C1 segment of cervical spinal cord (tissue), 14 donors: ENCODE measurements at places on chromosomes 4 and X.

- DNase-seq, result no peak
Observed at GRCh38 chr4:72546456-72546855, 22.6 kb downstream of the ADAMTS3 start.

GRCh38 chrX:19659929-19660328, 144.6 kb upstream of the MAP3K15 start:
- no peak for DNase-seq

GRCh38 chrX:29666366-29666765, 549.0 kb upstream of the MAGEB2 start:
- no peak for DNase-seq

GRCh38 chr4:147535124-147535523, 54.2 kb downstream of the EDNRA start:
- no peak for DNase-seq

DNA sequence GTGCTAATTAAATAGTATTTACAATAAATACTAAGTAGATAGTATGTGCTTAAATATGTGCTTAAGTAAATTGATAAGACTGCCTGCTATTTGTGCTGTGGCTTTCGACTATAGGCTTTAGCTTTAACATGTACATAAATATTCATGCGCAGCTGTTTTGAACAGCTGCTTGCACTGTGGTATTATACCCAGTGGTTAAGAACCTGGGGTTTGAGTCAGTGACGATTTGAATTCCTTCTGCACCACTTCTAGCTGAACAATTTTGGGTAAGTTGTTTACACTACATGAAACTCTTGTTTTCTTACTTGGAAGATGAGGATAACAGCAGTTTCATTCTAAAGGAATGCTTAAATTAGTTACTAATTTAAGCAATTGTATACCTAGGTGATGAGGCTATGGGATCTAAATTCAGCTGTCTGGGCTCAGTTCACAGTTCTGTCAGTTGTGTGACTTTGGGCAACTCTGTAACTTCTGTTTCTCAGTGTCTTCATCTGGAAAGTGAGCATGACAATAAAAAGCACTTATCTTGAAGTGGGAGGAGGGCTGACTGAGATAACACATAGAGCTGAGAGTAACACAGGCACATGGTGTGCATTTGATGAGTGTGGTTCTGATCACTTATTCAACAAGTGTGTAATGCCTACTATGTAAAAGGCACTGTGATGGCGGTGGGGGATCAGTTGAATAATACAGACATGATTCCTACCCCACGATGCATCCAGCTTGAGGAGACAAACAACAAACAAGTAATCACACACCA, 37.0 kb downstream of the HPGDS start:
- no peak for DNase-seq

DNA sequence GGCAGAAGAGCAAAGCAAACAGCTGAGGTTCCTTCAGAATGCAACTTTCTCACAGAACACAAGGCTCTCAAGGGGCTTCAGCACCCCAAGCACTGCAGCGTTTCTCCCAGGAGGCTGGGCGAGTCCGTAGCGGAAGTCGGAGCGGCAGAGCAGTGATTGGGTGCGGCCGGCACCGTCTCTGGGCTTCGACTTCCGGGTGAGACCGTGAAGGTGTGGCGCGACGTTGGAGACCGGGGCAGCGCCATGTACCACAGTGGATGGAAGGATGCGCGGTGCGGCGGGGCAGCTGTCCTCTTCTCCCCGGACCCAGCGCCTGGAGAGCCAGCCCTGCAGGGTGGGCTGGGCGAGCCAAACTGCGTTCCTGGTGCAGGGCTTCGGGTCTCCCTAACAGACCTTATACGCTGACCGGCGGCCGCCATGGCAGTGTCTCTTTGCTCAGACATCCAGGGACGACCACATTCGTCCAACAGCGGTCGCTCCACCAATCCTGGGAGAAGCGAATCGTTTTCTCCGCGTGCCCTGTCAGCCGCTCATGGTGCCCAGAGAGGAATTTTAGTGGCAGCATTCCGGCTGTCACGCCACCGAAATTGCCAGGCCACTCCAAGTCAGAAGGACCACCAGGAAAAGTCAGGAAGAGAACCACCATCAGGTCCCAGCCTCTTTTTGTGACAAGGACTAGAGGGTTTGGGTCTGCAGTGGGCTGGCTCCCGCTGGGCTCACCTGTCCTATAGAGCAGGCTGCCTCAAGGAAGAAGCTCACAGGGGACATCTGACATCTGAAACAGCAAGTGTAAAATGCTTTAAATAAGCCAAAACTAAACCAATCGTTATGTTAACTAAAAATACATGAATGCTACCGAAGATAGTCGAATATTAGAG, 20.5 kb downstream of the TRIM61 start:
- peak; percentile 71 for DNase-seq
